Activated T-cell treated with anti-CD3 and anti-CD28 coated beads, Interleukin-2, amount 50 U/mL, for 24 hours (primary cell): ENCODE measurements at places on chromosomes 5 and 9.
A peak's percentile ranks its signal among the peaks of the same experiment; 100 is the strongest.

GRCh38 chr9:99307851-99308250 lies 85.8 kb downstream of the SEC61B start:
- no peak for DNase-seq

DNA sequence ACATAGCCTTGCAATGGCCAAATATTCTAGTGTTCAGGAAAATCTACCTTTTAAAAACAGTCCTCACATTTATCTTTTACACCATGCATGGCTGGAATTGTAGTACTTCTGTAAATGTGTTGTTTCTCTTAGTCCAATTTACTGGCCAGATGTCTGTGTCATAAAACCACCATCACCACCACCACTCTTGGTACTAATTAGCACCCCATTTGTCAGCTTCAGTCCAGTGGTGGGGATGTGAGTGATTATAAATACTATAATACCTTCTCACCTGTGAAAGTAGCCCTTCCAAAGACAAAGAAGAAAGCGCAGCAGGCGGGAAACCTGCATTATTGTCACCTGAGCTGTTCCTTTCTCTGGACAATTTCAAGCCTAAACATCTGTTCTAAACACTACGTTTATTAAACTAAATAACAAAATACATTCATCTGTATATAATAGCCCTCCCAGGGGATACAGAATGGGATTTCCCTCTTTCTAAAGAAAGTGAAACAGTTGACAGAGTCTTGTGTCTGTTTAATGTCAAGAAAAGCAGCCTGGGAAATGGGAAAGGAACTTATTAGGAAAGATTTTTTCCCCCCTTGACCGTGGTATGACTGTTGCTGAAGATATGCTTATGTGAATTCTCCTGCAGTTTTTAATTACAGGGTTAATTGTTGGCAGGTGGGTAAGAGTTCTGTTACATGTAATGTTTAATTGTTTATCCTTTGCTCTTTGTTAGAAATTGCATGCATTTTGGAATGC lies 144.5 kb upstream of the NUDT12 start:
- no peak for DNase-seq

DNA sequence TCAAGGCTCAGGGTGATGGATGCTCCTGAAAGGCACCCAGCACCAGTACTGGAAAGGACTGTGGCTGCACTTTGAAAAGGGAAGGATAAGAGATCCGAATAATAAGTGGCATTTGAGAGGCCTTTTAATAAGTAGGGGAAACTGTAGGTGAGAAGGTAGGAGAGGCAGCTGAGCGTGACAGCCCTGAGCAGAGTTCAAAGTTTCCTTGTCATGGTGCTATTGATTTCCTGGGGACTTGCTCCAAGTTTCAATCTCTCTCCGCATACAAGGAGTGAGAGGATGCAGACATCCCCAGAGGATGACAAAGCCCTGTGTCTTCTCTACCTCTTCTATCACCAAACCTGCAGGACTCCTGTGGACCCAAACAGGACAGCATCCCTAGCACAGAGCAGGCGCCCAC lies 354.5 kb downstream of the SPOCK1 start:
- DNase-seq = no peak

GRCh38 chr5:153445875-153446579 lies 44.4 kb upstream of the GRIA1 start:
- DNase-seq = no peak

DNA sequence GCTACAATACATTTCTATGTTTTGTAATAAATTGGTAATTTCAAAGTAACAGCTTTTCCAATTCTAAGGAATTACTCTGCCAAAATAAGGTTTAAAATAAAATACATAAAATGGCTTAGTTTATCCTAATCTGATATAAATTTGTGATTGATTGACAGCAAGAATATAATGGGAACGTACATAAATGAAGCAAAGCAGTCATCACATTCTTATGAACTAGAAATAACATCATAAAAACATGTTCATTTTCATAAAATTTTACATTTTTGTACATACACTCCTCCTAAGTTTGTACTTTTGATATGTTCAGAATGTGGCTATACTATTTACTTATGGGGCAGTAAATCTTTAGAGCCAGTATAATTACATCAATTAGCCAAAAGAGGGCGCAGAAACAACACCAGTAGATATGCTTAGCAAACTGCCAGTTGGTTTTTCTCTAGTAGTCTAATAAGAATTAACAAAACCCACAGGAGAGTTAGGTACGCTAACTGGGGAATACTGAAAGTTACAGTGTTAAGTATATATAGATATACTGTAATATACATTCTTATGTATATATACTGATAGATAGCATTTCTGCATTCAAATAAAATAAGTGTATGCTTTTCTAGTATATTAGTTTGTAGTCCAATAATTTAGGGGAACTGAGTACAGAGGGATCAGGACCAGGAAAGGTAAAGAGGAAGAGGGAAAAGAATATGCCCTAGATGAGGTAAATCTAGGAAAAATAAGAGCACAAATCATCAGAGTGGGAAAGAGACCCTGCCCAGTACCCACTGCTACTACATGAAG lies 76.8 kb downstream of the ZDHHC21 start:
- no peak for DNase-seq

DNA sequence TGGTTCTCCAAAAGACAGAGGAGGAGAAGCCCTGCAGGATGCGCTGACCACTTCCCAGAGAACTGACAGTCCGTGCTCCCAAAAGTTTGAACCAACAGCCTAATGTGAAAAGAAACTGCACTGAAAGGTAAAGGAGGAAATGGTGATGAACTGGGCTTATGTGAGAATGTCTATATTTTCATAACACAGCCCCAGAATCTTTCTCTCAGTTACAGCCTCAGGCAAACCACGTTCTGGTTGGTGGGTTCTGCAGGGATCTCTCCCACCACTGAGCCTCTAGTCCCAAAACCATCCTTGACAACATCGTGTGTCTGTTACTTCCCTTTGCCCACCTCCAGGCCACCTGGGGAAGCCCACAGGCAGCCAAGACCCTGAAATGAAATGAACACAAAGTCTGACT lies 23.9 kb downstream of the SPARC start:
- no peak for DNase-seq

DNA sequence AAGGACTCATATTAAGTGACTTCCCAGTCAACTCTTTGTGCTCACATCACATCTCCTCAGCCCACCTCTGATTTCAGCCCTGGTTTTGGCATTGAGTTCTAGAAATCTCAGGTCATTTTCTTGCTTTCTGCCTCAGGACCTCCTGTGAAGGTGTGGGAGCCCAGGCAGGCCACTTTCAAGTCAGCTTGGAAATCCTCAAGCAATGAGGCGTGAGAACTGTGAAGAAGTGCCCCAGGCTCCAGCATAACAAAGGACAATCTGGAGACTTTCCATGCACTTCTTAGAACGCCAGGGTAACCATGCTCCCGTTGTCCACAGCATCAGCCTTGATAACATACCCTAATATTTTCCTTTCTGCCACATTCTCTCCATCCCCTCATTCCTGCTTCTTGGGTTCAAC lies 131.2 kb upstream of the MAP3K1 start:
- no peak for DNase-seq

DNA sequence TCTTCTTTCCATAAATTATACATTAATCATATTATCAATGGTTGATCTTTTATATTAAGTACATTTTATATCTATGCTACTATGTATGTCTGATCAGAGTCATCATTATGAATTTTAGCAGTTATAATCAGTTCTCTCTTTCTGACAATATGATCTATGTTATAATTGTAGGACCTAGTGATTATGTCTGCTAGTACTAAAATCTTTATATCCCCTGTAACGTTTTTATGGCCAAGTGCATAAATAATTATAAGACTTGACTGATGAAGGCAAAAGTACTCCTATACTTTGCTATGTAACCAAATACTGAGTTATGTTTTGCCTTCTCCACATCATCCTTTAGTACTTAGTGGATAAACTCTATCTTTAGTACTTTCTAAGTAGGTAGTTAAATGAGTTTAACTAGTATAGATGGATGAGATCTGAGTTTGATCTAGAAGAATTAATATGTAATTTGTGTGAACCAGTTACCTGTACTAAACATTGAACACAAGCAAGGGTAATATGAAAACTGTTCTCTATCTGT lies 75.4 kb downstream of the SLF1 start:
- no peak for DNase-seq

DNA sequence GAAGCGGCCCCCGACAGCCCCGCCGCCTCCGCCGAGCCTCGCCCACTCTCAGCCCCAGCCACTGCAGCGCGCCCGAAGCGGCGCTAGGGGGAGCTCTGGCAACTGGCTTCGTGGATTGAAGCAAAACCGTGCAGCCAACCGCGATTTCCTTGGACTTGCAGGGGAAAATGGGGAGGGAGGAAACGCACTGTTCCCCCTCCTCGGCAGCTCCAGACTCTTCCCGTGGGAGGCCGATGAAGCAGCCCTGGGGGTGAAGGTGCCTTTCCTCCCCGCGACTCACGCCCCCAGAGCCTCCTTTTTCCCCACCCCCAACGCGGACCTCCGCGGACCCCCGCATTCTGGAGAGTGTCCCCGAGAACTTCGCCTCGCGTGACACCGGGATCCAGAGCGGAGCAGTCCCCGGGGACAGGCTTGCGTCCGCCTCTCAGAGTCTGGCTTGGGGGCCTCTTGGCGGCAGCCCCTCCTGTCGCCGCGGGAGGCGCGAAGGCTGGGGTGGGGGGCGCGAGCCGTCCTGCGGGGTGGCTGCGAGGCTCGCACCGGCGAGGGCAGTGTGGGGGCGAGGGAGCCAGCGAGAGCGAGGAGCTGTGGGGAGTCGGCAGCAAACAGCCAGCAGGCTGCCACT lies 3.8 kb downstream of the IER5L start:
- peak; percentile 90 for DNase-seq

- DNase-seq = no peak
Observed at GRCh38 chr9:125428902-125429467, 167.4 kb downstream of the GAPVD1 start.

DNA sequence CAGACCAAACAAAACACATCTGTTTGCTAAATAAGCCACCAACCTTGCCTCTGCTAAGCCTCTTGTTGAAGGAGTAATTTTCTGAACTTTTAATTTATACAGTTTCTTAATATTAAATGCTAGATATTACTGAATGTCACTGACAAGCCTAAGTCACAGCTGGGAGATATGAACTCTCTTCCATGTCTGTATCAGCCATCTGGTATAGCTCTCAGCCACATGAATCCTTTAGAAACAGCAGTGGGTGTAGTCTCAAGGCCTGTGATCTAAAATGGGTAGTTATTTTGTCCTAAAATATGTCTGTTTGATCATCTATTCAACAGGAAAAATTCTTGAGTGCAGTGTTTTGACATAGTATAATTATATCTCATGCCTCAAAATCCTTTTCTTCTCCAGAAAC lies 97.2 kb downstream of the CAMK4 start:
- no peak for DNase-seq
